ENCODE measurements at places on chromosomes 11 and 22. TPM values are rescaled to one million over a fixed set of nuclear protein-coding genes. Genes with fewer than 3 reads are reported as not detected.

RIBC2 gene
- total RNA-seq = 7.8 TPM

P2RY2 gene
- not detected for total RNA-seq

SCUBE2 gene
- not detected for total RNA-seq

SLC22A25 gene
- not detected for total RNA-seq

CARD16 gene
- 98.1 TPM for total RNA-seq

FERMT3 gene
- total RNA-seq = 195 TPM

CYP2D6 gene
- 1.9 TPM for total RNA-seq

MS4A12 gene
- not detected for total RNA-seq

BRD1 gene
- 54.7 TPM for total RNA-seq

CELSR1 gene
- total RNA-seq = 0.13 TPM

TMEM191C gene
- total RNA-seq = 0.48 TPM

LIF gene
- 94.6 TPM for total RNA-seq

CHADL gene
- 0.18 TPM for total RNA-seq

PIWIL4 gene
- total RNA-seq = 0.60 TPM

PTGDR2 gene
- 5.7 TPM for total RNA-seq

HEPN1 gene
- not detected for total RNA-seq

GGT1 gene
- 68.4 TPM for total RNA-seq

SERPIND1 gene
- not detected for total RNA-seq

IFITM1 gene
- 1,055 TPM for total RNA-seq

OR51I1 gene
- total RNA-seq = not detected

HIC2 gene
- 3.9 TPM for total RNA-seq

OR51B4 gene
- total RNA-seq = not detected

UBQLN3 gene
- total RNA-seq = not detected

NXPE1 gene
- not detected for total RNA-seq

MMP1 gene
- total RNA-seq = not detected

MYO7A gene
- 0.50 TPM for total RNA-seq

DEFB131B gene
- not detected for total RNA-seq

PRR5L gene
- total RNA-seq = 32.0 TPM

GAL gene
- total RNA-seq = not detected

SUN2 gene
- 500 TPM for total RNA-seq

FAM227A gene
- 0.45 TPM for total RNA-seq

OR51B5 gene
- total RNA-seq = not detected

NR1H3 gene
- 10.5 TPM for total RNA-seq

OR51B2 gene
- not detected for total RNA-seq

FAT3 gene
- total RNA-seq = not detected

KRTAP5-10 gene
- total RNA-seq = not detected

NXPE2 gene
- total RNA-seq = not detected

PAAF1 gene
- 21.6 TPM for total RNA-seq

TMEM151A gene
- total RNA-seq = not detected

PLEKHA7 gene
- total RNA-seq = 2.3 TPM

MS4A6E gene
- total RNA-seq = not detected

C2CD3 gene
- 30.8 TPM for total RNA-seq

POU2AF2 gene
- total RNA-seq = not detected

ABCC8 gene
- total RNA-seq = not detected

RIC3 gene
- 4.8 TPM for total RNA-seq

NAALAD2 gene
- total RNA-seq = not detected

AIFM3 gene
- 0.58 TPM for total RNA-seq

KLHDC7B gene
- 8.4 TPM for total RNA-seq

POTEH gene
- total RNA-seq = not detected

IL10RA gene
- total RNA-seq = 291 TPM

TIRAP gene
- 14.2 TPM for total RNA-seq

XKR3 gene
- not detected for total RNA-seq

LARGE2 gene
- 0.58 TPM for total RNA-seq

OVOL1 gene
- total RNA-seq = not detected

MMP3 gene
- not detected for total RNA-seq

KLHL35 gene
- 1.0 TPM for total RNA-seq

TRMT2A gene
- total RNA-seq = 75.2 TPM

Data from activated CD4-positive, alpha-beta memory T cell treated with anti-CD3 and anti-CD28 coated beads, Interleukin-2, amount 10 ng/mL, durations not matched to agents 7 days and 5 days (primary cell).